ENCODE measurements at places on chromosomes 11 and 22. TPM values are rescaled to one million over a fixed set of nuclear protein-coding genes. Genes with fewer than 3 reads are reported as not detected.

C22orf31 gene
- total RNA-seq: not detected

YWHAH gene
- 129 TPM for total RNA-seq

MPZL3 gene
- total RNA-seq: under 0.01 TPM

OR51B2 gene
- total RNA-seq: not detected

P2RY6 gene
- not detected for total RNA-seq

TMEM191B gene
- total RNA-seq: not detected

NAV2 gene
- total RNA-seq: 16.8 TPM

BRMS1 gene
- 74.1 TPM for total RNA-seq

LRRC74B gene
- not detected for total RNA-seq

TRIM22 gene
- total RNA-seq: 49.6 TPM

POU2AF2 gene
- total RNA-seq: not detected

FXYD2 gene
- not detected for total RNA-seq

RAG2 gene
- not detected for total RNA-seq

CTTN gene
- 189 TPM for total RNA-seq

OR52N4 gene
- total RNA-seq: not detected

PTPRCAP gene
- not detected for total RNA-seq

SCGB1C1 gene
- not detected for total RNA-seq

KRTAP5-8 gene
- not detected for total RNA-seq

PANX2 gene
- total RNA-seq: under 0.01 TPM

VWCE gene
- 0.58 TPM for total RNA-seq

MUS81 gene
- total RNA-seq: 30.7 TPM

USP2 gene
- under 0.01 TPM for total RNA-seq

ARHGAP20 gene
- total RNA-seq: 1.2 TPM

SLC17A6 gene
- total RNA-seq: not detected

KCTD14 gene
- 2.6 TPM for total RNA-seq

CASP5 gene
- not detected for total RNA-seq

MUC15 gene
- not detected for total RNA-seq

MADD gene
- total RNA-seq: 26.8 TPM

PMM1 gene
- 105 TPM for total RNA-seq

CCDC34 gene
- total RNA-seq: 8.0 TPM

RAB39A gene
- not detected for total RNA-seq

PLAAT5 gene
- total RNA-seq: not detected

PRR33 gene
- total RNA-seq: not detected

PIH1D2 gene
- 1.2 TPM for total RNA-seq

C1QTNF4 gene
- total RNA-seq: 2.6 TPM

TRPC6 gene
- total RNA-seq: under 0.01 TPM

GGTLC2 gene
- total RNA-seq: not detected

OR52I2 gene
- not detected for total RNA-seq

RAB1B gene
- total RNA-seq: 165 TPM

FAM111B gene
- 3.2 TPM for total RNA-seq

GRAP2 gene
- not detected for total RNA-seq

CASP12 gene
- not detected for total RNA-seq

DLG2 gene
- not detected for total RNA-seq

APOBEC3A gene
- total RNA-seq: not detected

RFPL3 gene
- total RNA-seq: not detected

UBTFL1 gene
- not detected for total RNA-seq

Data from myometrial cell (primary cell).